ENCODE measurements at places on chromosomes 3 and 15. TPM values are rescaled to one million over a fixed set of nuclear protein-coding genes. Genes with fewer than 3 reads are reported as not detected.

GOLGA8J gene
- total RNA-seq, result not detected

PLSCR2 gene
- total RNA-seq, result 0.35 TPM

RTP1 gene
- not detected for total RNA-seq

ZNF80 gene
- total RNA-seq, result 0.17 TPM

CCR8 gene
- not detected for total RNA-seq

RPL35A gene
- 625 TPM for total RNA-seq
